AG10803 (cell line): ENCODE measurements at places on chromosomes 3 and 15.

DNA sequence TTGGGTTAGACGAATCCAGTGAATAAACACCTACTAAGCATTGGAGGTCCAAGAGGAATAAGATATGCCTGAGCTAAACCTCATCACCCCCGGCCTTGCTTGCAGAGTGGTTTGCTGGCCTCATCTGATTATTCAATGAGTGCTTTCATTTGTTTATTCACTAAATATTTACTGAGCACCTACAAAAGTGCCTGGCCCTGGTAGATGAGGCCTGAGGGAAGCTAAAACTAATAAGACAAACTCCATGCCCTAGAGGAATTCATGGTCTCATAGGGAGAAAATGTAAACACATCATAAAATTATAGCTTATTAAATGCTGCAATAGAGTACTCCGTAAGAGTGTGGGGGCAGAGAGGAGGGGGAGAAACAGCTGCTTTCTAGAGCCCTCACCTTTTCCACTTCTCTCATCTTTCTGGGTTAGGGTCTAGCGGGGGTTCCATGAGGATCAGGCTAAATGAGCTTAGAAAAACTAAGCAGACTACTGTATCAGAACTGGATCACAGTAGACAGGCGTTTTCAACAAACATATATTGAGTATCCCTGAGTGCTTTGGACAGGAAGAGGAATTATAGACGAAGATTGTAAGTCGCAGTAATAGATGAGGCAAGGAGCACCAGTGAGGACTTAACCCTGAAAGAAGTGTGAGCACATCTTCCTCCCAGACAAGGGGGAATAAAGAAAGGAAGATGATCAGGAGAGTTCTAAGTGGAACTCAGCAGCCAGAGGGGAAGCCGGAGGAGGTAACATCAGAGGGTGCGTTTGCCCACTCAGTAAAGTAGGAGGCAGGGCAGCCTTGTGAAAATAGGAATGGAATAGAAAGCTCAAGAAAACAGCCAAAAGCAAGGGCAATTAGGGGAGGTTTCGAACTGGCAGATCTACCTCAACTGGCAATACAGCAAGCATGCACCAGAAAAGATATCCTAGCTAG lies 31.5 kb upstream of the LAMP3 start:
- no peak for DNase-seq

- DNase-seq: no peak
Observed at GRCh38 chr3:33186524-33187367, 31.9 kb downstream of the SUSD5 start.

- peak; percentile 23 for DNase-seq
Observed at GRCh38 chr3:129961141-129961541, 13.4 kb upstream of the TRH start.

DNA sequence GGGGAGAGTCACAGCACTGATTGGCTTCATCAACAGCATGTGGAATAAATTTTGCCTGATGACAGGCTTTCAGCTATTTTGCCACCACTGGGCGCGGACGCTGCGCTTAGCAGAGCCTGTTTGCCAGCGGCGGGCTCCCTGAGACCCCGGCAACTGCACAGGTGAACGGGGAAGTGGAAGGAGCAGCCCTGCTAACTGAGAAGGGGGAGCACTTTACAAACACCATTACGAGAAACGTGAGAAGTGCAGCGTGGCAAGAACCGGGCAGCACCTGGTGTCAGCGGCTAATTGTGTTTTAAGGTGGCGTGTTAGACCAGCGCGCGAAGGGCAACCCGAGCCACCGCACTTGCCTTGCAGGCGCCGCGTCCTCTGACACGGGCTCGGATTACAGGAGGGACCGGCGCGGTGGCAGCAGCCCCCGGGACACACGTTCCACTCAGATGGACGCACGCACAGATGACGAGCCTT lies 307.8 kb upstream of the ARRDC4 start:
- no peak for DNase-seq

- no peak for DNase-seq
Observed at GRCh38 chr3:5437296-5437782, 249.8 kb downstream of the EDEM1 start.

- DNase-seq: no peak
Observed at GRCh38 chr15:50513001-50513400, 33.5 kb downstream of the USP50 start.

DNA sequence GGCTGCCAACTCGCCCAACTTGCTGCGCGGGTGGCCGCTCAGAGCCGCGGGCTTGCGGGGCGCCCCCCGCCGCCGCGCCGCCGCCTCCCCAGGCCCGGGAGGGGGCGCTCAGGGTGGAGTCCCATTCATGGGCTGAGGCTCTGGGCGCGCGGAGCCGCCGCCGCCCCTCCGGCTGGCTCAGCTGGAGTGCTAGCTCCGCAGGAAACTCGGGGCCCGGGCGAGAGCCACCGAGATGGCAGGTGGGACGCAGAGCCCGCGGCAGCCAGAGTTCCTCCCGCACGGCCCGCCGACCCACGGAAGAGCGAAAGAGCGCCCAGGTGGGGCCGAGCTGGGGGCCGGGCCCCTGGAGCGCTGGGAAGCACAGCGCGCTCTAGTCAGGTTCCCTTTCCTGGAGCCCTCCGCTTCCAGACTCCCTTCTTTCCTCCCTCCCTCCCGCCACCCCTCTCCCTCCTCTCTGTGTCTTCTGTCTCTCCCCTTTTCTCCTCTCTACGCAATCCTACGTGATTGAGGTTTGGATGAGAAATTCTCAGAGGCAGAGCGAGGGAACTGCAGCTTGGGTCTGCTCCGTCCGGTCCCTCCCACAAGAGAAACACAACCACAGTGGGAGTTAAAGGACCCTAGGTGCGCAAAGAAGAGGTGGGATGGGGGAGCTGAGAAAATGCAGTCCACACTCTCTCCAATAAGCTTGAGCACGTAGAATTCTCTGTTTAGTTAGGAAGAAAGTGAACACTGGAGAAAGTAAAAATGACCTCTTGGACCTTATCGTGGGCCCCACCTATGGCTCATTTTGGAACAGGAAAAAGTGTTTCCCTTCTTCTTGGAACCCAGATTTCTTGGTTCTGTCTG lies 317.3 kb downstream of the FGF12 start:
- no peak for DNase-seq

DNA sequence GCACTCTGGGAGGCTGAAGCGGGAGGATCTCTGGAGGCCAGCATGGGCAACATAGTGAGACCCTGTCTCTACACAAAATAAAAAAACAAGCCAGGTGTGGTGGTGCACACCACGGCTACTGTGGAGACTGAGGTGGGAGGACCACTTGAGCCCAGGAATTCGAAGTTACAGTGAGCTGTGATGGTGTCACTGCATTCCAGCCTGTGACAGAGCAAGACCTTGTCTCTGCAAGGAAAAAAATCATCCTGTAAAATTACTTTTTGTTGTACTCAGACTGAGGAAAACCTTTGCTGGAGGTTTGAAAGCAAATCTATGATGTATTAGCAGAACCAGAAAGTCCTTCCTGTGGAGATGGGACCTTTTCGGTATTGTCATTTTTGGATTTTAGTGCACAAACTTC lies 63.3 kb downstream of the ATP1B3 start:
- no peak for DNase-seq

DNA sequence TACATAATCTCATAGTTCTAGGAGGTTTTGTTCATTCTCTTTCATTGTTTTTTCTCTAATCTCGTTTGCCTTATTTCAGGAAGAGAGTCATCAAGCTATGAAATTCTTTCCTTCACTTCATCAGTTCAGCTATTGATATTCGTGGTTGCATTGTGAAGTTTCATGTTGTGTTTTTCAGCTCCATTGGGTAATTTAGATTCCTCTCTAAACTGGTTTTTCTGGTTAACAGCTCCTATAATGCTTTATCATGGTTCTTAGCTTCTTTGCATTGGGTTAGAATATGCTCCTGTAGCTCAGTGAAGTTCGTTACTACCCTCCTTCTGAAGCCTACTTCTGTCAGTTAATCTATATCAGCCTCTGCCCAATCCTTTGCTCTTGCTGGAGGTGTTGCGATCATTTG lies 69.4 kb upstream of the CD96 start:
- DNase-seq: no peak

DNA sequence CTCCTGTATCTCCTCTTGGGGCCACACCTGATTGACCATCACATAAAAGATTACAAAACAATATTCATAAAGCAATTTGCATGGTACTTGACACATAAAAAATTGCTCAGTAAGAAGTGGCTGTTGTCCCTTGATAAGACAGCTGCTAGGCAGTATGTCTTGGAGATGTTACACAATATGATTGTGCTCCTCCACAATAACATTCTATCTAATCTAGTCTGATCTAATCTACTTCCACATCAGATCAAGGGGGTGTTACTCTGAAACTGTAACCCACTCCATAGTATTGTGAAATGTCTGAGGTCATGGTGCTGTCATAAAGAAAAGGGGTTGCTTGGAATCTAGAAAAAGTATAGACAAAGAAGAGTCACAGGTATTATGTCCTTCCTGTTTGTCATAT lies 23.4 kb upstream of the AQP9 start:
- DNase-seq: no peak

DNA sequence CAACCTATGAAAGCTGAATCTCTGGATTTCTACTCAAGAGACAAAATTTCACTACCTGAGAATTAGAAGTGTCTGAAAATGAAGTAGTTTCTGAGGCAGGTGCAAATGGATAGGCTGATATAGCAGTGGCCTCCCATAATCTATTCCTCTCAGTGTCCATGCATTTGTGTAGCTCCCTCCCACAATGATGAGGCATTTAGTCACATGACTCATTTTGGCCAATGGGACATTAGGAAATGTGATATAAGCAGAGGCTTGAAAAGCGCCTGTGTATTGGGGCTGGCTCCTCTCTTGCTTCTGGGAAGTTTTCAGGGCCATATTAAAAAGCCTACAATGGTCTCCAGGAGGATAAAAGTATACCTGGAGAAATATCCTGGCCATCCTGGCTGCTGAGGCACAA lies 79.7 kb upstream of the MRPL3 start:
- no peak for DNase-seq

DNA sequence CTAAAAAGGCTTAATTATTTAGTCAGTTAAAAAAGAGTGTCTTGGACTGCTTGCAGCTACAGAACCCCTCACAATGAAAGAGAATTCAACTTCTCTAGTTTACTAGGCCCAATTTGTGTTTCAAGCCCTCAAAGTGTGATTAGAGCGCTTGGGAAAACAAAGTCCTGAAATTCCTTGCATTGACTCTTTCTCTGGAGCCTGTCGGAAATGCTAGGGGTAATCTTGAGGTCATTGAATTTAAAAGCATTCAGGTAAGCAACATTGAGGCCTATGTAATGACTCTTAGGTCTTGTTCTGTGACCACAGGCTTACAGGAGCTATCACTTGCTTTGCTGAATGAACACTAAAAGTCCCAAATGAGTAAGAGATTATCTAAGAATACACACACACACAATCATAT lies 186.0 kb downstream of the NLGN1 start:
- no peak for DNase-seq

DNA sequence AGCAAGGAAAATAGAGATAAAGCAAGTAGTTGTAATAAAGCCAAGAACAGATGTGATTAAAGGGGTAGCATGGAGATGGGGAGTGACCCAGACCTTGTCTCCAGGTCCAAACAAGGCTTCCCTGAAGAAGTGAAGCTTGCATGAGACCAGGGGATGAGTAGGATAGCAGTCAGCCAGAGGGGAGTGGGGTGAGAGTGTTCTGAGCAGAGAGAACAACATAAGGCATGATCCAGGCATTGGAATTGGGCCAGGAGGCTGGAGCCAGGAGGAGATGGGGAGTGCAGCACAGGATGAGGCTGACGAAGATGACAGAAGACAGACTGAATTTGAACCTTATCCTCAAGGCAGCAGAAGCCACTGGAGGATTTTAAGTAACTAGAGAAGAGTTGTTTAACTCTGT lies 7.2 kb downstream of the TMOD2 start:
- DNase-seq: peak; percentile 76

- peak; percentile 44 for DNase-seq
Observed at GRCh38 chr15:61038387-61038786, 190.7 kb downstream of the RORA start.

DNA sequence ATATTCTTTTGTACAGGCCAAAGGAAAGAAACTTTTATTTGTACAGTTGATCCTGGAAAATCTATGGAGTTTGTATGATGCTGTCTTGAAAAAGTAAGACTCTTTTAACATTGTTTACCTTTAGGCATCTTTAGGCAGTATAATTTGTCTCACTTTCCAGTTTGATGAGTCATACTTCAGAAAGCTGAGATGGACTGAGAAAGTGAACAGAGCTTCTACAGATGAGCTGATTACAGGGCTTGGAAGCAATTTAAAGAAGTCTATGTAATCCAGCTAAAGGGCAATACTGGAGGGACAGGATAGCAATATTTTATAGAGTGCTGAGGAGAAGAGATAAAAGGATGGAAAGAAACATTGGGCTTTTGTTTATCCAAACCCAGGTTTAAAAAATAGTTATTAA lies 123.5 kb upstream of the GOLGA6L4 start:
- DNase-seq: no peak

GRCh38 chr15:65939901-65940617 lies 70.8 kb downstream of the RAB11A start:
- DNase-seq: peak; percentile 95

- no peak for DNase-seq
Observed at GRCh38 chr3:24069045-24069444, 124.0 kb downstream of the NR1D2 start.

- DNase-seq: no peak
Observed at GRCh38 chr15:27086149-27086548, 115.2 kb downstream of the GABRG3 start.

GRCh38 chr3:104873331-104873730 lies 493.4 kb upstream of the ALCAM start:
- DNase-seq: peak; percentile 44

GRCh38 chr15:66251790-66252684 lies 1.5 kb downstream of the MEGF11 start:
- peak; percentile 22 for DNase-seq

DNA sequence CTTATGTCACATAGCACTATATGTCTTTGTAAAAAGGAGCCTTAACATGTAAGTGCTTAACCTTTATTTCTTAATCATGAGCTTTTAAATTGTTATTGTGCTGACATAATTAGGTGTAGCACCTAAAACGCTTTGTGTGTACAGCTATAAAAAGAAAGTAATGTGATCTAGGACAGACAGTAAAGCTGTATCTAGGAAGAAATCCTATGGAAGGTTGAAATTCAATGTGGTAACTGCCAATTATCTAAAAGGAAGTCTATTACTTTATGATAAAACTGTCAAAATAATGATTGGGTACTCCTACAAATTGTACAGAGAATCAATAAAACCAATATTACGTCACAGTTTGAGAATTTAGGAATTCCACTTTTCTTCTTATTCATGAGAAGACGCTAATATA lies 87.9 kb downstream of the CDIN1 start:
- no peak for DNase-seq

- DNase-seq: peak; percentile 77
Observed at GRCh38 chr3:107670986-107671385, 148.2 kb downstream of the BBX start.

GRCh38 chr3:127524296-127524896 lies 66.1 kb downstream of the TPRA1 start:
- DNase-seq: no peak

GRCh38 chr3:181554233-181554765 lies 157.4 kb upstream of the SOX2 start:
- no peak for DNase-seq

DNA sequence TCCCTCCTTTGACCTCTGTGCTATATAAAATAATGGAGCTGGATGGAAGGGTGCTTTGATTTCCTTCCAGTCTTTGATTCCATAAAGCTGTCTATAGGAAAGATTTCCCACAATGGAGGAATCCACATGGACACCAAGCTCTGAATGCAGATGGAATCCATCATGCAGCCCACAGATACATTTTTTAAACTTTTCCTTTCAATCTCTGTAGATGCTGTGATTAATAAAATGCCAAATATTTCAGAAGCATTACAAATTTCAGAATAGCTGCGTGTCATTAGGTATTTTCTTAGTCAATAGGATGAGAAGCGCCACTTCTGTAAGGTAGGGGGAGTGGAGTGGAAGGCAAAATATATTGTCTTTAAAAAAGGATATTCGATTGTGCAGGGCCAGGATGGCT lies 489.0 kb downstream of the NTRK3 start:
- DNase-seq: peak; percentile 31

- peak; percentile 77 for DNase-seq
Observed at GRCh38 chr3:188407158-188407880, 253.4 kb downstream of the LPP start.
